ENCODE measurements at places on chromosomes 4 and X.

GRCh38 chr4:70691661-70692060, 3.3 kb downstream of the UTP3 start:
- DNase-seq: no peak

DNA sequence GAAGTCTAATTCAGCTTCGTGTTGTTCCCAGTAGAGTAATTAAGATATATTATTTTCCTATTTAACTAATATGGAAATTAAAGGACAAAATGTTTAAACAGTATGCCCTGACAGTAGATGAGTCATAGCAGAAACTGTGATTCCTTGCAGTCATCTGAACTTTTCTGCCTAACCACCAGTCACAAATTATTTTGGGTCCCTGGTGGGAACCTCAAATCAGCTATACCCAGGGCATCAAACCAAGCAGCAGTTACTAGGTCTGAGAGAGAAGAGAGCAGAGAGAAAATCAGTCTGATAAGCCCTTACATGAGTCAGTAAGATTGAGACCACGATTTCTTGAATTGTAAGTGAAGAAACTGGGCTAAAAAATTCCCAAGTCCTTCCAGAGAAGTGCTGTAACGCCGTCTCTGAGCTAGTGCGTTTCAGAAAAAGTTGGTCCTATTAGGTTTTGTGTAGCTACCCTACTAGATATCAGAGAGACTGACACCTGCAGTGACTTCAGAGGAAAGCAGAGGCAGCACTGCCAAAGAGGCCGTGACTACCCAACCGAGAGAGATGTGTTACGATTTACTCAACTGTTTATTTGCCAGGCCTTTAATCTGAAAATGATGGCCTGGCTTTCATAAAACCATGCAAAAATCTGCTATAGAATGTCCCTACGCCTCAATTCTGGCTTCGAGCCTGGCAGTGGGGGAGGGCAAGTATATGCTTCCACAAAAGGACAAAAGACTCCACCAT, 21.7 kb upstream of the GPM6A start:
- no peak for DNase-seq

- DNase-seq: no peak
These were observed 22.4 kb downstream of the AFF1 start for GRCh38 chr4:86957215-86957614.

- DNase-seq: no peak
These were observed 17.1 kb upstream of the PAGE2B start for GRCh38 chrX:55057675-55058249.

Data from COR-L47 (cell line).